ENCODE measurements at places on chromosomes 1 and 21.
A peak's percentile ranks its signal among the peaks of the same experiment; 100 is the strongest.

- peak; percentile 81 for DNase-seq
Measured at GRCh38 chr1:178192686-178193085, 98.8 kb downstream of the RASAL2 start.

DNA sequence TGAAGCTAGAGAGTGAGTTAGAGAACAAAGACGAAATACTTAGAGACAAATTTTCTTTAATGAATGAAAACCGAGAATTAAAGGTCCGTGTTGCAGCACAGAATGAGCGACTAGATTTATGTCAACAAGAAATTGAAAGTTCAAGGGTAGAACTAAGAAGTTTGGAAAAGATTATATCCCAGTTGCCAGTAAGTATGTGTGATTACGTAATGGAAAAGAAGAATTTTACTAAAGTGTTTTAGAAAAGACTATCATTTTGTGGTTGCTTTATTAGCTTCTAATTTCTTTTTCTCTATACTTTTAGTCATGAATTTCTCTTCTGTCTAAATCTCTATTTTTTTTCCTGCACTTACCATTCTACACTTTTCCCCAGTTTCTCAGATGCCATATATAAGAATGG lies 26.7 kb downstream of the CCDC18 start:
- no peak for DNase-seq

GRCh38 chr1:121544500-121544899 lies 359.7 kb downstream of the SRGAP2C start:
- no peak for DNase-seq

- DNase-seq, result peak; percentile 76
Measured at GRCh38 chr1:26321315-26322041, 3.7 kb downstream of the CD52 start.

DNA sequence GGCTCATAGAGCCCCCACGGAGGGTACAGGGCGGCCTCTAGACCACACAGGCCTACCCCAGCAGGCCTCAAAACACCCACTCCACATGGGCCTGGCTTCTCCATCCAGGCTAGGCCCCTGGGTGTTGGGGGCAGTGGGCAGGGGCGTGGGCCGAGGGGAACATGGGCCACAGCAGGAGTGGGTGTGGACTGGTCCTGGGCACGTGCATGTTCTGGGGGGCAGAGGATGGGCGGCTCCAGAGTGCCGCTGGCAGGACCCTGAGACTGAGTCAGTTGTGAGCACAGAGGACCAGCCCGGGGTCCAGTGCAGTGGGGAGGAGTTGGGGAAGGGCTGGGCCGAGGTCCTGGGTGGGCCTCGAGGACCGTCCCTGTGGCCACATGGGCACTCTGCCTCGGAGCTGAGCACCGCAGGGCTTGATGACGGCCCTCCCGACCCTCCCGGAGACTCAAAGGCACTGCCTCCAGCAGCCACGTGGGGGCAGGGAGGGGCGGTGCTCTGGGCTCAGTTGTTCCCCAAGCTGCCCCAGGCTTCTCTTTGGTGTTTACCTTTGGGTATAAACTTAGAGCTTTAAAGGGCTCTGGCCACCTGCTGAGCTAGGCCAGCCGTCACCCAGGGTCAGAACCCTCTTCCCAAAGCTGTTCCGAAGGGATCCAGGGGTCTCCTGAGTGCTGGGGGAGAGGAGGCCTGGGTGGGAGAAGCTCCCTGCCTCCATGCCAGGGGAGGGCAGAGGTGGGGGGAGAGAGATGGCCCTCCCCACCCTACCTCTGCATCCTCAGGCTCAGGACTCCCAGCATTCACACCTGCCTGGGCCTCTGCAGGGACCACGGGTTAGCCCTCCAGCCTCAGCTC lies 79.9 kb downstream of the MORN1 start:
- no peak for DNase-seq

GRCh38 chr1:18325136-18325535 lies 155.6 kb upstream of the KLHDC7A start:
- no peak for DNase-seq

- no peak for DNase-seq
Measured at GRCh38 chr1:117657031-117657430, 51.2 kb downstream of the TENT5C start.

DNA sequence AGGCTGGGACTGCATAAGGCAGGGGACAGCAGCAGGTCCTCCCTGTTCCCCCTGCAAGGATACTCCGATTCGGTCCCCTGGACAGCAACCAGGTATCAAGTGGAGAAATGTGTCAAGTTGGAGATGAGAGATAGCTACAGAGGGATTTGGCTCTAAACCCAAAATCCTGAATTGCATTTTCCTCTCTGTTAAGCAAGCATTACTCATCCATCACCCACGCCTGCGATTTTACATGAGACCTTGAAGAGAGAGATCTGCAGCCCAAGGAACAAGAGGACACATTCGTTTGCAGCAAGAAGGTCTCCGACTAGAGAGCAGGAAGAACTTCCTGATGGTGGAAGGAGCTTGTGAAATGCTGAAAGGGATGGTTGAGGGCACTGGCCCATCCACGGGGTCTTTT lies 21.9 kb downstream of the SYT2 start:
- DNase-seq, result no peak

DNA sequence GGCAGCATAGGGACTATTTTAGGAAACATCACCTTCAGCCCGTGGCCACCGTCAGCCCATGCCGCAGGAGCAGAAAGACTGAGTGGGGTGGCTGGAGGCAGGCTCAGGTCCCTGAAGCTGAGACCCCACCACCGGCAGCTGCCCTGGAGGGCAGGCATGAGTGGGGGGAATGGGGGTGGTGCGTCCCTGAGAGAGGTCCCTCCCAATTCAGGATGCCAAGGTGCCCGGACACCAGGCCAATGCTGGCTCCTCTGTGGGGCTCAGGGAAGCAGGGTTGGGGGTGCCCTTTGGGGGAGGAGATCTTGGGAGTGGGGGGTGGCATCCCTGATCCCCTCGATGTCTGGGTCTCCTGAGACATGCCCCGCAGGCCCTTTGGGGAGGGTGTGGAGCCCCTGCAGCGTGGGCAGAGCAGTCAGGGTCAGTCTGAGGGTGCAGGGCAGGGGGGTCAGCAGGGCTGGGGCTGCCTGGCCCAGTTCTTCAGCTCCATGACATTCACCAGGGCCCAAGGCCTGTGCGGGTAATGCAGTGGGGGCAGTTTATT lies 998 bp upstream of the TTC34 start:
- no peak for DNase-seq

DNA sequence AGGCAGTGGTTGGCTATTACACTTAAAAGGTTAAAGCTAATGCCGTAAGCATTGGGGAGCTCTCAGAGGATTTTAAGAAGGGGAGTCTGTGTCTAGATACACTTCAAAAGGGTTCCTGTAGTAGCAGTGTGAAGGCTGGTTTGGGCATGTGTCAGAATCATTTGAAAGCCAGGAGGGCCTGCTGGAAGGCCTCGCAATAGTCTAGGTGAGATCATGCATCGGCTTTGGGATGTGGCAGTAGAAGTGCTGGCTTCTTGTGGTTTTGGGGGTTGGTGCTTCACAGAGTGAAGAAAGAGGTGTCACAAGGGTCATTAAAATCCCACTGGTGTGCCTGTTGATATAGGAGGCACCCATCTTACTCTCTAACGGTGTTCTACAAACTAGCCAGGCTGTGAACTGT lies 85.7 kb downstream of the ST6GALNAC3 start:
- no peak for DNase-seq

DNA sequence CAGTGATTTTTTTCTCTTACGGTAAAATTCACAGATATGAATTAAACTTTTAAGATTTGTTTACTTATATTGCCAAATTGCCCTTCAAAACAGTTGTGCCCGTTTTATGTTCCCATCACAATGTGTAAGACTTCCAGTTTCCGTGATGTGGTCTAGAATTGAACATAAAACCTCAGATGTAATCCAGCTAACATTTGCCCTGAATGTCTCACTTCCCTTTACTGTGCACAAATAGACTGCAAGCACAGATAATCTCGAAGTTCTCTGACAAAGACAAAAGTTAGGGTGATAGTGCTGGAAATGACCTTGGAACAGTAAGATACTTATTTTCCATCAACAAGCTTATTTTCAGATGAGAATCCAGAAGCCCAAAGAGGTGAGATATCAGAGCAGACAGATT lies 177.5 kb downstream of the ZZZ3 start:
- DNase-seq, result peak; percentile 62

DNA sequence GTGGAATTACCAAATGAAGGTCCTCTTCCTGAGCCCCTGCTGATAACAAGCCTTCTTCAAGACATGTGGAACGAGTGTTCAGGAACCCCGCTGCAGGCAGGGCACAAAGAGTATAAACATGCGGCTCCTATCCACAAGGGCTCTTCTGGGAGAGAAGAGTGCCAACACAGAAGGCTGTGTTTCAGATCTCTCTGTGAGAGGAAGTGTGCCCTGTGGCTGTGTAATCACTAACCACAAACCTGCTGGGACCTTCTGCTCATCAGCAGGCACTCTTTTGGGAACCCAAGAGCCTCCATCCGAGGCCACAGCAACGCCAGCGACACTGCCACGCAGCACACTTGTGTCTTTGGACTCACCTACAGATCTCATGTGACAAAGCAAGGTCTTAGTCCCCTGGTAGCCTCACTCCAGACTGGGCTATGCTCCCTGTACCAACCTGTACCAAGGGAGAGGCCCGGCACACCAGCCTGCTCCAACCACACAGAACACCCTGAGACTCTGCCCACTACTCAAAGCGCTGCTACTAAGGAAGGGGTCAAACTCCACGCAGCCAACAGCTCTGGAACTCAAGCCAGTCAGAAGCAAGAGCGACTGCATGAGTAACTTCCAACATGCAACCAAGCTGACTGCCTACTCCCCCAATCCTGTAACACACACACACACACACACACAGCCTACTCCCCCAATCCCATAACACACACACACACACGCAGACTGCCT lies 7.8 kb downstream of the PTTG1IP start:
- DNase-seq, result peak; percentile 45

DNA sequence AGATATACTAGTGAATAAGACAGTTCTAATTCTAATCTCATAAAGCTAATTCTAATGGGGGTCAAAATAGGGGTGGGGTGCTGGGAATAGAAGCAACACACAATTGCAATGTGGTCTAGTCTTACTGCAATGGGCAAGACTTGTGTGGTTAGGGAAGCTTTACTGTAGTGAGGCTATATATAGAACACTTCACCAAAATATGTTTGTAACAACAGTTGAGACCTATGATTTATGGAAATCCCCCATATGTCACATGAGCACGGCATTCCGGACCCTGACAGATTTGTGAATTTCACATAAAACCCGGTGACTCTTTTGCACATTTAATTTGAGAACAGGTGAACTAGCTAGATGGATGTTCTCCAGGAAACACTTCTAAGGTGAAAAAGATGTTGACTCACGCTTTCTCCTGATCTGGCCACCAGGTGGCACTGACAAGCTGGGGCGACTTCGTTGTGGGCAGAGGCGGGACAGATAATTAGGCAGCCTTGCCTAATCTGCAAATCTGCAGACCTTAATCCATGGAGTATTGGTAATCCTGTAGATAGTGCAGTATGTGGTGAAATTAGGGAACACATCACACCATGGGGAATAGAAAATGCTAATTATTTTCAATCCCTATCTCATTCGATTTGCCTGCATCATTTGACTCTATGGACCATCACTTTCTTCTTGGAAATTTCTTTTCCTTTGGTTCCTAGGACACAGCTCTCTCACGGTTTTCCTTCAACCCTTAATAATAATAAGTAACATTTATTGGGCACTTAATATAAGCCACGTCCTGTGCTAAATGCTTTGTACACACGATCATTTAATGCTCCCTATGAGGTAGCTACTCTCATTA lies 37.7 kb downstream of the KIAA0040 start:
- DNase-seq, result peak; percentile 8

DNA sequence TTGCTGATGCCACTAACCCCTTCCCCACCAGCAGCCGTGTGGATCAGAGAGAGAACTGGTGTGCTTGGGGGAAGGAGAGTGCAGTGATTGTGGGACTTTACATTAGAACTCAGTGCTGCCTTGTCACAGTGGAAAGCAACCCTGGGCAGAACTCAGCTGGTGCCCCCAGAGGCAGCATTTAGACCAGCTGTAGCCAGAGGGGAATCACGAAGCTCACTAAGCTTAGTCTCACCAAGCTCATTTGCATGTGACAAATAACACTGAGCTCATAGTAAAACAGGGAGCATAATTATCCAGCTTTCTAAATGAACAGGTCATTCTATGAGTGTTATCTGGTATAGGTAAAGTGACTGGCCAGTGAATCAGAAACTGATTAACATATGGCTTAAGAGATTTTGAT lies 9.8 kb upstream of the SMAP2 start:
- no peak for DNase-seq

- no peak for DNase-seq
Measured at GRCh38 chr1:11691302-11691914, at the start of gene DRAXIN. TSS of gene DRAXIN (plus strand) at chr1:11691710. CDS start at chr1:11706259, 14,549 bp downstream.
